G401 (cell line): ENCODE measurements at places on chromosomes 3 and 15. TPM values are rescaled to one million over a fixed set of nuclear protein-coding genes. Genes with fewer than 3 reads are reported as not detected.

DNA sequence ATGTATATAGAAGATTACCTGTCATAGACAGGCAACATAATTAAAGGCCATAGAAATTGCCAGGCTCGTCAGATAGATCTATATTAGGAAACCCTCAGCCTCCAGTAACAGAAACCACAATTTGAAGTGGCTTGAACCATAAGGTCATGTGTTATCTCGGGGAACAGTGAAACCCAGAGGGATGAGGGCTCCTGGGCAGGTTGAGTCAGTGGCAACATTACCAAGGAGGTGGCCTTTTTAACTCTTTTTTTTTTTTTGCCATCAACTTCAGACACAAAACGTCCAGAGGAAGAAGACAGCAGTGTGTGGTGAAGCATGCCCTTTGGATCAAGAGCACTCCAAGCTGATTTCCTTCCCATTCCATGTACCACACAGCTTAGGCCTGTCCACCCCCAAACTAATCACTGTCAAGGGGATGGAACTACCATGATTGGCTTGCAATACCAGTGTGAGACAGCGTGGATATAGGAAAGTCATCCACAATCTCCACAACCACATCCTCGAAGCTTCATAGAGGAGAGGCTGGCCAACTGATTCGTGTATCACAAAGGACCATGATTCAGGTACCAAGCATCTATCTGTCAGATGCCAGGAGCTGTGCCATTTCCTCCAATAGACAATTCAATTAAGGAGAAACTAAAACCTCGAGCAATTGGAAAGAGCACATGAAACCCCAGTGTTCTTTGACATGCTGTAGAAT is 999 bp upstream of the KIF7 start:
- DNase-seq: no peak

DNA sequence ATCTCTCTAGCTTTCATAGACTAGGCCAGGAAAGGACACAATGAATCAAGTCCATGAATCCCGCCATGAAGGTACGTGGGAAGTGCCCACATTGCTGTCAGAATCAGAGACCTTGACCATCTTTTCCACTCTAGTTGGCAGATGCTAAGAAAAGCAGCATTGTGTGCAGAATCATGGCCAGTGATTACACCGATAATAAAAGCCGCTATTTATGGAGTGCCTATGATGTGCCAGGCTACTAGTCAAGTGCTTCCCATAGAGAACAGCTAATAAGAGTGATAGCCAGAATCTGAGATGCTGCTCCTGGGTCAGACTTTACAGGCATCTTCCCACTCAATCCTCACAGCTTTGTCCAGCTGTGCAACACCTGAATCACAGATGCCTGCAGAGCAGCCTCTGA is 13.2 kb upstream of the RPL32 start:
- DNase-seq: no peak

DNA sequence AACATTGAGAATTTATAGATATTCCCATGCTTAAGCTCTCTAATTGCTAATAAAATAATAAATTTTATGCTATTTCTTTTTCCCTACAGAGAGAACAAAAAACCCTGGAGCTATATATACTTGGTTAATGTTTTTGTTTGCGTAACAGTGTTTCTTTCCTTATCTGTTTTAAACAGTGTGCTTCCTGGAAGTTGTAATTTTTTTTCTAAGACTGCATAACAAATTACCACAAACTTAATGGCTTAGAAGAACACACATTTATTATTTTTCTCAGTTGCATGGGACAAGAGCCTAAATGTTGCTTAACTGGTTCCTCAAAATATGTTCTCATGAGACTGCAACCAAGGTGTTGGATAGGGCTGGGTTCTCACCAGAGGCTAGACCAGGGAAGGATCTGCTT is 49.7 kb upstream of the DPH6 start:
- no peak for DNase-seq

DNA sequence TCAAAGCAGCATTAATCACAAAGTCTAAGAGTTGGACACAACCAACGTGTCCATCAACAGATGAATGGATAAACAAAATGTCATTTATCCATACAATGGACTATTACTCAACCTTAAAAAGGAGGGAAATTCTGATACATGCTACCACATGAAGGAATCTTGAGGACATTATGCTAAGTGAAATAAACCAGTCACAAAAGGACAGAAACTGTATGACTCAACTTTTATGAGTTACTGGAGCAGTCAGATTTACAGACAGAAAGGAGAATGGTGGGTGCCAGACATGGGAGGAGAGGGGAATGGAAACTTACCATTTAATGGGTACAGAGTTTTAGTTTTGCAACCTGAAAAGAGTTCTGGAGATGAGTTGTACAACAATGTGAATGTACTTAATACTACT is 43.0 kb upstream of the SEC13 start:
- DNase-seq: no peak

DNA sequence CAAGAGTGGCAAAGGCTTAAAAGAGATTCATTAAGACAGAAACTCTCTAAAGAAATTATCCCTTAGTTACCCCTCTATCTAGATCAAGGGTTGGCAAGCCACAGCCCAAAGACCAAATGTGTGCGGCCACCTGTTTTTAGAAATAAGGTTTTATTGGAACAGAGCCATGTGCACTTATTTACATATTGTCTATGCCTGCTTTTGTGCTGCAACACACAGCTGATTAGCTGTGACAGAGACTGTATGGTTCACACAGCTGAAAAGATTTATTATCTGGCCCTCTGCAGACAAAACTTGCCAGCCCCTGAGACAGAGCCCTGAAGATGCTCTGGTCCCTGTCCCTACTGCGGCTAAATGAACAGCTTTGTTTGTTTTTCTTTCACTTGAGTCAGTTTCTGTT is 88.1 kb downstream of the ADAMTS9 start:
- DNase-seq: no peak

- no peak for DNase-seq
Observed at GRCh38 chr15:73573572-73573971, 59.6 kb downstream of the NPTN start.

SKIC8 gene
- 484 and 486 TPM in 2 replicates for total RNA-seq

CYP1A2 gene
- not detected in 2 replicates for total RNA-seq
